ENCODE measurements at places on chromosomes 1 and 21.
A peak's percentile ranks its signal among the peaks of the same experiment; 100 is the strongest.

- no peak for DNase-seq
These were observed 8.1 kb upstream of the ACOT7 start for GRCh38 chr1:6401673-6402072.

GRCh38 chr1:200527670-200528069 lies 92.9 kb downstream of the KIF14 start:
- DNase-seq: no peak

- DNase-seq: peak; percentile 80
These were observed 122.0 kb downstream of the LACTBL1 start for GRCh38 chr1:22850681-22851080.

- no peak for DNase-seq
These were observed 170.9 kb downstream of the COL11A1 start for GRCh38 chr1:102937401-102937800.

DNA sequence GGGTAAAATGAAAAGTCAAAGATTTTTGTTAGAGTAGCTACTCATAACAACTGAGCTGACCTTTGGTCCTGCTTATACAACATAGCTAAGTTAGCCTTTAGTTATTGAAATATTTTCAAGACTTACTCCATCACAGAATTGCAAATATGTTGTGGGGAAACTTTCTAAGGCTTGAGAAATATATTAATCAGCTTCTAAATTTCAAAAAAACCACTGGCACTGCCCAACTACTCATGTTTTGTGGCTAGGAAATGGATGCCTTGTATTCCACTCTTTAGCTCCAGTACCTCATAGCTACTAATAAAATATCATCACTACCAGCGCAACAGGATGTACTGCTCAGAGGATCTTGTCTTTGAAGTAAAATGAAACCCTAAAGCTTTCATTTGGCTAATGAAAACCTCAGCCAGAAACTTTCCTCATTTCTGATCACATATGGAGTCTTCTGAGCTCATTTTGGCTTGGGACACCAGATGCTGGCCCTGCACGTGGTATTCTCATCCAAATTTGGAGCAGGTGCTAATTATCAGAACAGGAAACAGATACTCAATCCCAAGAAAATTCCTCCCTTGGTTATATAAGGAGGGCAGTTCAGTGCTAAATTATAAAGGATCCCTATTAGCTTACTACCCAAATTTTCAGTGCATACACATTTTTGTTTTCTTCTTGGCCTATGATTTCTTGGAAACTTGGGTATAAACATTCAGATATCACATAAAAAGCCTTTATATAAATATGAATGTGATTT lies 690.7 kb downstream of the ADGRL2 start:
- DNase-seq: no peak
